DMS 273 treated with DMSO at 0.1 percent for 48 hours (cell line): ENCODE measurements at places on chromosomes 11 and 22.
A peak's percentile ranks its signal among the peaks of the same experiment; 100 is the strongest.

DNA sequence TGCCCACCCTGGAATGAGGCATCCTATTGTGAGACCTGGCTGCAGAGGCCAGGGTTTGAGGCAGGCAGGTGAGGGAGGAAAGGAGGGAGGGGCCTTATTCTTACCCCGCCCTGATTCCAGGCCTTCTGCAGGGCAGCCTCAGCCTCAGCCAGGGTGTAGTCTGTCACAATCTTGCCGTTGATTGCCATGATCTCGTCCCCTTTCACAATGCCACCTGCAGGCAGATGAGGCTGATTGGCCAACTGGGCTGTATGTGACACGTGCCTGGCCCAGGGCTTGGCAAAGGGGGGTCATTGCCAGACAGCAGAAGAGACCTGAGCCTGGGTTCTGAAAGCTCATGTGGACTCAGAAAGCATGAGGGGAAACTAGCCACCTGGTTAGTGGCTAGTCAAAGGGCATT lies 21.4 kb upstream of the ABCC8 start:
- DNase-seq: no peak

DNA sequence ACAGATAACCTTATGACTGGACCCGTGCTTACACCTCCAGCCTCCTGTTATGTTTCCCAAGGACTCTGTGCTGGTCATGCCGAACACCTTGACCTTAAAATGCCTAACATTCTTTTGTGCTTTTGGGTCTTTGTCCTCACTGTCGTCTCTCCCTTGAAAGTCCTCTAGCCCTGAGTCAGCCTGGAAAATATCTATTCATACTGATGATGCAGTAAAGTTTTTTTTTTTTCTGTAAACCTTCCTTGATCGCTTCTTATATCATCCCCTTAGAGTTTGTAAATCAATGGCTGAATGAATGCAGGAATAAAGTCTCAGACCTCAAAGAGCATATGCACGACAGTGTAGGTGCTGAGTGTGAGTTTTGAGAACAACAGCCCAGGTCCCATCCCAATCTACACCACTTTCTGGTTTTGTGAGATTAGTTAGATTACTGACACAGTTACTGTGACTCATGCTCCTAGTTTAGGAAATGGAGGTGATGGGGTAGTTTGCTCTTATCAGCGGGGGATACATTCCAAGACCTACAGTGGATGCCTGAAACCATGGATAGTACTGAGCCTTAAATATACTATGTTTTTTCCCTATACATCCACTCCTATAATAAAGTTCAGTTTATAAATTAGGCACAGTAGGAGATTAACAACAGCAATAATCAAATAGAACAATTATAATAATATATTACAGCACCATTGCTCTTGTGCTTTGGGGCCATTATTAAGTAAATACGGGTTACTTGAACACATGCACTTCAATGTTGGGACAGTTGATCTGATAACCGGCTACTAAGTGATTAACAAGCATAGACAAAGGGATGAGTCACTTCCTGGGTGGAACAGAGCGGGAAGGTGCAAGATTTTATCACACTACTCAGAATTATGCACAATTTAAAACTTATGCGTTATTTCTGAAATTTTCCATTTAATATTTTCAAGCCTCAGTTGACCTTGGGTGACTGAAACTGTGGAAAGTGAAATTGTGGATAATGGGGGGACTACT lies 8.6 kb downstream of the TCN1 start:
- DNase-seq: no peak

DNA sequence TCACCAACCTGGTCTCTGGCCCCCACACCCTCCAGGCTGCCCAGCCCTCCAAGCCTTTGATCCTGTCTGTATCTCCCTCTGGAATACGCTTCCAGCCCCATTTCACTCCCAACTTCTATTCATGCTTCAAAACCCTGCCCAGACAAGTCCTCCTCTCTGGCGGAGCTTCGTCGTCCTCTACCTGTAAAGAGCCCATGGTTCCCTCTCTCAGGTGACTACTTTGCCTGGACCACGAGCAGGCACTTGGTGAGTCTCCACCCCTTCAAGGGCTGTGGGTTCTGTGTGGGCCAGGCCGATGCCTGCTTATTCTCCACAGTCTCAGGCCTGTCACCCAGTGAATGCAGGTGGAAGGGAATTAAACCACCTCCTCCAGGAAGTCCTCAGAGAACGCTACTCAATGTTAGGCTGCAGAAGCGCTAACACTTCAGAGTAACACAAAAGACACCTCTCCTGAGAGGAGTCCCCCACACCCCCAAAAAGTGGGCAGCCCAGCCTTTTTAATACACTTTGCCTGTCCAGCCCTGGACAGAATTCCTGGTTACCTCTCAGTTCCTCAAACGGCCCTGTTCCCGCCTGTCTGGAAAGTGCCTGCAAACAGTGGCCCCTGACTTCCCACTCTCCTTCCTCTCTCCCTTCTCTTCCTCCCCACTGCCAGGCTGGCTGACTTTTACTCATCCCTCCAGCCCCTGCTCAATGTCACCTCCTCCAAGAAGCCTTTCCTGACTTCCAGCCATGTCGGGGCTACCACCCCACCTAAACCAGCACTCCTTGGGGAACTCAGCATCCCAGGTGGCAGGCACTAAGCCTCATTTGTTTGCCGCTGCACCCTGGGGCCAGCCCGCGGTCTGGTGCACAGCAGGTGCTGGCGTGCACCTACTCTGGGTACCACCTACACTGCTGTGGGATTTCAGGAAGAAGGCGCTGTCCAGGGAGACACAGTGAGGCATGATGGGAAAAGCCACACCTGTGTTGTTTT lies 9.0 kb downstream of the RAC2 start:
- DNase-seq: no peak

DNA sequence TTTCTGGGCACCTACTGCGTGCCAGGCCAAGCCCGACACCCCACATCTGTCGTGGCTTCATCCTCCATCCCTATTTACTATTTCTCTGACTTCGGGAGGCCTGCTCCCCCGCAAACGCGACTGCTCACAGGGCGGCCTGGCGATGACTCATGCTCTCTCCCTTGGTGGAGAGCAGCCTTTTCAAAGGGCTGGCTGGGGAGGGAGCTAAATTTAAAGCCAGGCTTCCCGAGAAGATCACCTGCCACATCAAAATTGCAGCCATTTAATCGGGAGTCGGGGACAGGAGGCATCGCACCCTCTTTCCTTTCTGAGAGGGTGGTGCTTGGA lies 24.9 kb upstream of the SHISAL1 start:
- no peak for DNase-seq

DNA sequence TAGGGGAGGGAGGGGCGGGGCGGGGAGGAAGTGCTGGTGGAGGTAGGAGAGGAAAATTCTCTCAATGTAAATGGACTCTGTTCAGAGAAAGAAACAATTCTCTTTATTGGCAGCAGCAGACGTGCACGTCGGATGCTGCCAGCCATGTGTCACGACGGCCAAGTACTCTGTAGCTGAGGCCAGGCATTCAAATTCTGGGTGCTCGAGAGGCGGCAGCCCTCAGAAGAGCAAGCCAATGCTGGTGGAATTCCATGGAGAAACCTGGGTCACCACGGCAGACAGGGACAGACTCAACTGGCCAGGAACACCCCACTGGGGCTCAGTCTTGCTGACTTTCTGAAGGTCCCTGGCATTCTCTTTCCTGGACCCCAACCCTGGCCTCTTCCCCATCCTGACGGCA lies 90.8 kb downstream of the ABTB2 start:
- no peak for DNase-seq

DNA sequence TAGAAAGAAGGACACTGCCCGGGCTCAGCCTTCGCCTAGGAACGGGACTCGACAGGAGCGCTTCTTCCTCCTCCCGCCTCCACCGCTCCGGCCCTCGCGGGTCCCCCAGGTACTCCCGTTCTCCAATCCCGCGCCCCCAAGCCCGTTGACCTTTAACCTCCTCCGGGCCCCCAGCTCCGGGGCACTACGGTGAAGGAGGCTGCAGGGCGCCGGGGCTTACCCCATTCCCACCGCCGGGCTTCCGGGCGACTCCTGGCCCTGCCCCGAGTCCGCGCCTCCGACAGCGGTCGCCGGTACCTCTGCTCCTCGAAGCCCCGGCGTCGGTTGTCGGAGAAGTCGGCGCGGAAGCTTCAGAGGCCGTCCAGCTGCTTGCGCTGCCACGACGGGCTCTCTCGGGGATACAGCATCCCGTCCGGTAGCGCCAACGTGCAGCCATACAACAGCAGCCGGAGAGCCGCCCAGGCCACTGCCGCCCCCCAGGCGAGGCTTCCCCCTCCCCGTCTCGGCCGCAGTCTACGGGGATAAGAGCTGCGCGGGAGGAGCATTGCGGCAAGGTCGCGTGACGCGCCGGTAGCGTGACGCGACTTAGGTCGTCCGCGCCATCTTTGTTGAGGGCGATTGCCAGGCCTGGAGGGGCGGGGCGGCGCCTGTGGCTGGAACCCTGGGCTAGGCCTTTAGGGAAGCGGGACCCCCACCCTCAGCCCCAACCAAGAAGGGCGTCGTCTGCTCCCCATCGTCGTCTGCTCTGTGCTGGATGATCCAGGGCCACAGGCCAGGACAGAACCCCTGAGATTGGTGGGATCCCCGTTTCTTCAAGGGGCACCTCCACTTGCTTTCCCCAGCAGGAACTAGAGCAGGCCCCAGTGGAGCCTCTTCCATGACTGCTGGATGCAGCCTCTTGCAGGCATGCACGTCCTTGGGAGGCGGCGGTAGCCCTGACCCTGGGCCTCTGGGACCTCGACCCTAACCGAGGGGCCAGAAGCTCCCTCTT lies 26.3 kb downstream of the RGL4 start:
- peak; percentile 10 for DNase-seq

DNA sequence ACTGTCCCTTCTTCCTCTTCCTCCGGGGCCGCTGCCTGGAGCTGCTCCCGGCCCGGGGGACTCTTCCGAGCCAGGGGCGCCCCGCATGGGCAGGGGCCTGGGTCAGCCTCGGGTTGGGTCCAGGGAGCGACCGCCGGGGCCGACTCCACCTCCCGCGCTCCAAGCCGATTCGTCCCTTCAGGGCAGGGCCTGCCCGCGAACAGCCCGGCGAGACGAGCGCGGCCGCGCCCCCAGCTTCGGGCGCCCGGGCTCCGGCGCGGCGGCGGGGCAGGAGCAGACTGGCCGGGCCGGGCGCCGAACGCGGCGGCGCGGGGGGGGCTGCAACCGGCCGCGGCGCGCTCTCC lies at the start of gene LARGE1:
LARGE1 (minus strand) TSS at position 280 of the 344 bp plus-strand sequence.
- no peak for DNase-seq

DNA sequence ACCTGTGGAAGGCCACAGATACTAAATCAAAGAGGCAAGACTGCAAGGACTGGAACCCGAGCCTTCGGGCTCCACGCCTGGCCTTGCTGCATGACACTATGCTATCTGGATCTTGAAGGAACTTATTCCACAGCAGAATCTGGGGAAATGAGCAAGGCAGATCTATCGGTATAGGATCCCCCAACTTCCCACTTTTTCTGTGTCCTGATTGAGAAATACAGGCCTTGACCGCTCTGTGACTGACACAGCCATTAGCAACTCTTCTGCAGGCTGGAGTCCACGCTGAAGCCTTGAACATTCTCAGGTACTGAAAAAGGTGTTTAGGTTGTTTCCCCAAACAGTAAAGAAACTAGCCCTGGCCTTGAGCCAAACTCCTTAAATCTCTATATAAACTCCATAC lies 241.2 kb upstream of the NARS2 start:
- no peak for DNase-seq

DNA sequence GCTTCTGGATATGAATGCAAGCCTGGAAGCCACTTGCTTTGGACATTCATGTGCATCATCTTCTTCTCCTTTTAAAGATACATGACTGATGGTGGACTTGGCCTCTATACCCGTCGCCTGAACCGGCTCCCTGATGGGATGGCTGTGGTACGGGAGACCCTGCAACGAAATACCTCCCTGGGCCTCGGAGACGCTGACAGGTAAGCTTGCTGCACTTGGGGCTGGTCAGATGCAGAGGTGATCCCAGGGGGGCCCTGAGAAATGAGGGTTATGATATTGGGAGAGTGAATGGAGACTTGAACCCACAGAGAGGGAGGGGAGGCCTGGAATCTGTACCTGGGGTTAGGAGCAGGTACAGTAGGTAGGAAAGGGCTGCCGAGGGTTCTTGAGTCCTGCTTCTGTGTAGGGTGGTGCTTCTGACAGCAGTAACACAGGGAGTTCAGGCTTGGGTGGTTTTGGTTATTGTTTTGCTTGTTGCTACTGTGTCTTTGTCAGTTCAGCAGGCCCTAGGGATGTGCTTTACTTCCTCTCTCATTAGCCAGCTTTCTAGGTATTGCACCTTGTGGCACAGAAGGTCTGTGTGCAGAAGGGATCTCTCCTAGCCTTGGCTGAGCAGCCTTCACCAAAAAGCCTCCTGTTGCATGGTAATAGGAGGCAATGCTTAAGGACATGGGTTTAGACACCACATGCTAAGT lies 176.1 kb downstream of the DBX1 start:
- no peak for DNase-seq

DNA sequence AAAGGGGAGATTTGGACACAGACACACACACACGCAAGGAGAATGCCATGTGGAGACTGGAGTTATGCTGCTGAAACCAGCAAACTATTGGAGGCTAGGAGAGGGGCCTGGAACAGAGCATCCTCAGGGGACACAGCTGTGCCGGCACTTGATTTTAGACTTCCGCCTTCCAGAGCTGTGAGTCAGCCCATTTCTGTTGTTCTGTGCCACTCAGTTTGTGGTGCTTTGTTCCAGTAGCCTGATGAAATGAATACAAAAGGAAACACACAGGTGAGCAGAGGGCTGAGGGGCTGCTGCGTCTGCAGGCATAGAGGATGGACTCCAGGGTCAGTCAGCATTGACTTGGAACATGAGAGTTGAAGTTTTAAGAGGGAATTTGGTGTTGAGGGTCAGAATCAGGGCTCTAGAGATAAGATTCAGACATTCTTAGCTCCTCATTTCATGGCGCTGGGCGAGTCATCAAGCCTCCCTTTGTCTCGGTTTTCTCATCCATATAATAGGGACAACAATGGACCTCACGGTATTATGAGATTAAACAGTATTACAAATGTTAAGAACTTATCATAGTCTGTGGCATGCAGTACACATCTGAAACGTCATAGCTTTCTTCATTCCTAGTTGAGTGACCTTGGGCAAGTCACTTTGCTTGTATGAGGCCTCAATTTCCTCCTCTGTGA lies 191.0 kb downstream of the MIAT start:
- no peak for DNase-seq

DNA sequence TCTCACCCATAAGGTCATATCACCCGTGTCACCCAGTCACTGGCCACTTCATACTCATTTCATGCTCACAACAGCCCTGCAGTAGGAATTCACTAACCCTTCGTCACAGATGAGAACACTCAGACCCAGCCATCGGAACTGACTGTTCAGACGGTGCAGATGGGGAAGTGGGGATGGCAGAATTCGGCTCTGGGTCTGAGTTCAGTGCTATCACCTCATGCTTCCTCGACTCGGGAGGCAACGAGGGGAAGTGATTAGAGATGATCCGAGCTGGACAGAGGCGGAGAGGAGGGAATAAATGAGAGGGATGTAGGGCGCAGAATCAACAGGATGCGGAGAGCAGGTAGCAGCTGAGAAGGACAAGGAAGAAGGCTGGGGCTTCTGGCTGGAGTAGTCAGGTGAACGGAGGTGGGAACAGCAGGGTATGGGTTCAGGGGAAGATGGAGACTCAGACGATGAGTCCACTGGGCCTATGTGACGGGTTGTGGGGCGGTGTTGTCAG lies 4.7 kb downstream of the B3GNT6 start:
- no peak for DNase-seq

DNA sequence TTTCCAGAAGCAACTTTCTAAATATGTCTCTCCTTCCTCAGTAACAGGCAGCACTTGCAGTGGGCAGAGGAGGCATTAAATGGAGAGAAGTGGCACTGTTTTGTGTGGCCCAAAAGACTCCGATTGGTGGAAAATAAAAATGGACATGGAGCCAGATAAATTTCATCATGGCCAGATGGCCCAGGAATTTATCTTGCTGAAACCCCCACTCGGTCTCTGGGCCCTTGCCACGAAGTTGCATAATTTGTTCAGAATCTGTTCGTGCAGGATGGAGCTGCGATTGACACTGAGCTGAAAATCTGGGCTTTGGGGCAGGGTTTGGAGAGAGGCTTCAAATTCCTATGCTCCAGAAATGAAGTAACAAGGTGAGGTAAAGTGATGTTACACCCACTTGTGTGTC lies 65.5 kb downstream of the C11orf91 start:
- peak; percentile 13 for DNase-seq
